Stimulated activated CD4-positive, alpha-beta T cell treated with anti-CD3 and anti-CD28 coated beads, Interleukin-1b, Interleukin-23, amount 100 ng/mL, for 4 hours (primary cell): ENCODE measurements at places on chromosomes 6 and 20.

- DNase-seq = no peak
Observed at GRCh38 chr6:110103260-110103659, 76.2 kb downstream of the WASF1 start.

- no peak for DNase-seq
Observed at GRCh38 chr6:36323062-36323461, 13.6 kb downstream of the BNIP5 start.

- no peak for DNase-seq
Observed at GRCh38 chr6:17490724-17491123, 97.3 kb downstream of the CAP2 start.

DNA sequence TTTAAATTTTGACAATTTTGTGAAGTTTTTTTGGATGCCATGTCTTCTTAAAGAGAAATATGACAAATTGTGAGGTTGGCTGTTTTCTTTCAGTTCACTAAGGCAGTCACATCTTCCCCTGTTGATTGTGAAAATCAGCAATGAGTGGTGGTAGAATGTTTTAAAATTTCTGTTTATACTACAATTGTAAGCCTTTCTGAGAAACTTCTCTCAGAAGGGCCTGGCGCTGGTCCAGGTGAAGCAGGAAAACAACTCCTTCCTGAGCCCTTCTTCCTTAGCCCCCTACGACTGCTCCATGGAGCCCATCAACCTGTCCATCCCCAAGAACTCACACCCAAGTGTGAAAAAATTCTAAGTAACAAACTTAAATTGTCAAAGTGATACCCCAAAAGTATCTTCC, 80.6 kb downstream of the SSR1 start:
- DNase-seq = no peak

GRCh38 chr6:45522486-45522885, 144.8 kb upstream of the SUPT3H start:
- no peak for DNase-seq

GRCh38 chr6:135014353-135014832, 40.2 kb downstream of the HBS1L start:
- no peak for DNase-seq

GRCh38 chr6:169583886-169584541, 117.8 kb downstream of the WDR27 start:
- DNase-seq = no peak

DNA sequence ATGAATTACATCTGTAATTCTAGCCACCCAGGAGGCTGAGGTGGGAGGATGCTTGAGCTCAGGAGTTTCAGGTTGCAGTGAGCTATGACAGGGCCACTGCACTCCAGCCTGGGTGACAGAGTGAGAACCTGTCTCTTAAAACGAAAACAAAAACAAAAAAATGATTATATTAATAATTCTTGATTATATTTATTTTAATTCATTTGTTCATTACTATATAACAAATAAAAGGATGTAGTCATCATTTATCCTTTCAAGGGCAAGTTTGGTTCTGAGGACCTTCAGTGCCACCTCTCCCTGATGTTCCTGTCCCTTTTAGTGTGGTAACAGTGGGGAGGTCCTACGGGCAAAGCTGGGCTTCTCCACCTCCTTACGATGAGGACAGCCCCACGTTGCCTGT, 167.1 kb upstream of the SCGN start:
- no peak for DNase-seq

DNA sequence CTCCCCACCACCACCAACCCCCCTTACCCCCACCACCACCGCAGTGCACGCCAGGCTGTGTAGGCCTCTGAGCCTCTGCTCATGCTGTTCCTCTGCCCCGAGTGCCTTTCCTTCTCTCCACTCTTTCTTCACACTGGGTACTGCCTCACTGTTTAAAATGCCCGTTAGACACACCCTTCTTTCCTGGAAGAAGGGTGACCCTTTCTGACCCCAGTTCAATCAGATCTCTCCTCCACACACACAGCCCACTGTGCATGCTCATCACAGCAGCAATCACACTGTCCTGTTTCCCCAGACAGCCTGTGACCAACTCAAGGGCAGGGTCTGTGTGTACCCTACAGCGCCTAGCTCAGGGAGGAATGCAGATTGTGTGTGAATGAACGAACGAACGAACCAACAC, 10.0 kb downstream of the TMEM74B start:
- no peak for DNase-seq

GRCh38 chr6:38099221-38099620, 279.7 kb downstream of the ZFAND3 start:
- DNase-seq = no peak

- DNase-seq = no peak
Observed at GRCh38 chr20:43910564-43910963, 4.1 kb upstream of the TOX2 start.

DNA sequence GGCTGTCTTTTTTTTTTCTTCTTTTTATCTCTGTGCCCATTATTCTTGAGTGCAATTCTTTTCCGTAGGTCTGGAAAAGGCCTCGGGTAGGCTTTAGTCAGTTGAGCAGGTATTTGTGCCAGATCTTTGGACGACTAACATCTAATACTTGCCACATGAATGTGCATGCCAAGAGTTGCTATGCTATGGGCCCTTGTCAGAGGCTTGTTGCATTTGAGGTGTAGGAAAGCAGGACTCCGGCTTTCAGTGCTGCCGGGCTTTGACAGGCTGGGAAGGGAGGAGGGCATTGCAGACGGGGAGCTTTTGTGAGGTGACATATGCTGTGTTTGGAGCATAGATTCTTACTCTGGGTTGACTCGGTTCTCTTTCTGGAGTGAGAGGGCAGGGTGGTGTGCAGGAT, 10.2 kb downstream of the LRRC1 start:
- no peak for DNase-seq

- DNase-seq = no peak
Observed at GRCh38 chr20:40766790-40767614, 78.0 kb upstream of the MAFB start.

DNA sequence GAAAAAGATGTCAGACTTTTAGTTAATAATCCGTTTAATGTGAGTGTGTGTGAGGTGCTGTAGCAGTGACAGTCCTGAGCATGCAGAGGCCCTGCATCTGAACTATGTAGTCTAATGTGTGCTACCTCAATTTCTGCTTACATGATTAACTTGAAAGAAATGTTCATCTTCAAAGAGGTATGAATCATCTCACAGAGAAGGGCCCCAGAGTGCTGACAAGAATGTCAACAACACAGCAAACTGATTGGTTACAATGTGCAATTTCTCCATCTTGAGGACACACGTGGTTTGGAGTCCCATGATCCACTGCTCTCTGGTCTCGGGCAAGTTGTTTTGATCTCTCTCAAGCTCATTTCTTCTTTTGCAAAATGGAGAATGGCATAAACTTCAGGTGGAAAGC, 61.7 kb upstream of the EMILIN3 start:
- peak; percentile 9 for DNase-seq

- no peak for DNase-seq
Observed at GRCh38 chr6:139327038-139327437, 35.2 kb upstream of the TXLNB start.

- no peak for DNase-seq
Observed at GRCh38 chr20:31517373-31517772, 3.1 kb downstream of the HM13 start.

- no peak for DNase-seq
Observed at GRCh38 chr6:41957117-41957516, 15.5 kb upstream of the CCND3 start.

GRCh38 chr6:129183681-129184301, 300.9 kb downstream of the LAMA2 start:
- DNase-seq = no peak

GRCh38 chr20:20130399-20130798, 78.1 kb downstream of the CFAP61 start:
- no peak for DNase-seq
